Stimulated activated CD4-positive, alpha-beta T cell treated with anti-CD3 and anti-CD28 coated beads, Interleukin-1b, Interleukin-23, amount 100 ng/mL, for 24 hours (primary cell): ENCODE measurements at places on chromosomes 4 and X.
A peak's percentile ranks its signal among the peaks of the same experiment; 100 is the strongest.

GRCh38 chr4:36332023-36332781, 50.8 kb downstream of the DTHD1 start:
- no peak for DNase-seq

DNA sequence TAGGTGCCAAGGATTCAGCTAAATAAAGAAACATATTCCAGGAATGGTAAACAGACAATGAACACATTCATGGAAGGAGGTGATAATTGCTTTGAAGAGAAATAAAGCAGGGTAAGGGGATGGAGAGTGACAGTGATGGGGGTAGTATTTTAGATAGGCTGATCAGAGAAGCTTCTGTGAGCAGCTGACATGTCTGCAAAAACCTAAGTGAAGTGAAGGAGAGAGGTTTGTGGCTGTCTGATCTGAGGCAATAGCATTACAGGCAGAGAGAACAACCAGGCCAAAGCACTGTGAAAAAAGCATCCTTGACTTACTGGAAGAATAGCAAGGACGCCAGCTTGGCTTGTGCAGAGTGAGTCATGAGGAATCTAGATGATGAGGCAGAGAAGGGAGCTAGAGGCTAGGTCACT, 271.9 kb upstream of the GATB start:
- no peak for DNase-seq

GRCh38 chrX:52509916-52510315, 6.9 kb downstream of the XAGE1B start:
- no peak for DNase-seq

- peak; percentile 22 for DNase-seq
Measured at GRCh38 chr4:108144451-108144850, 24.3 kb downstream of the LEF1 start.

- no peak for DNase-seq
Measured at GRCh38 chrX:97987979-97988378, 1104.3 kb downstream of the RPA4 start.
